CD4-positive, alpha-beta T cell treated with Interleukin-2 at 100 ng/mL for 4 hours (primary cell): ENCODE measurements at places on chromosomes 1 and 21.

GRCh38 chr1:189206617-189207016, 1271.0 kb downstream of the BRINP3 start:
- DNase-seq, result no peak

DNA sequence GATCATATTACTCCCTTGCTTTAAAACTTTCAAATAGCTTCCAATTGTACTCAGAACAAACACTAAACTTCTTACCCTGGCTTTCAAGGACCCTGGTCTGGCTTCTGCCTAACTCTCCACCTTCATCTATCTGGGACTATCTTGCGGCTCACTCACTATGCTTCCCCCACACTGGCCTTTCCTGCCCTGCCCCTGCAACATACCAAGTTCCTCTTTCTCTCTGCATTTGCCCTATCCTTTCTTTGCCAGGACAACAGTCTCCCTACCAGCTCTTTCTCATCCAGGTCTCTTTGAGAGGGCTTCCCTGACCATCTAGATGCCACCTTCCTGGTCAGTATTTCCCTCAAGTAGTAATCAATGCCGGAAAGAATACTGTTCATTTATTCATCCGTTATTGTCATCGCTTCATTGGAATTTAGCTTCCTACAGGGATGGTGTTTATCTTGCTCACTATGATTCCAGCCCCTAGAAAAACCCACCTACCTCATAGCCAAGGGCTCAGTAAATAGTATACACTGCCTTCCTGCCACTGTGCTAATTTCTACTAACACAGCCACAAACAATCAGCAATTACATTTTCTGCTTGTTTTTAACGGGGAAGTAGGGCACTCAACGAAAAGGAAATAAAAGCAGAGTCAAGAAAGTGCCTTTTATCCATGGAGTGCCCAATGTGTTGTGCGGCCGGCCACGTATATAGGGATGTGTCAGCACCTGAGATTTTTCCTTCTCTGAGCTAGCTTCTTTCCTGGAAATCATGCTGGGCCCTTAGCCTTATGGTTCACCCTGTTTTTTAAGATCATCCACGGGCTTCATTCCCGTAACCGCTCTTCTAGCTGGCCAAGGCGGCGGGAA, 521 bp upstream of the CDC7 start:
- DNase-seq, result no peak

GRCh38 chr1:32234792-32235191, 12.2 kb upstream of the FAM167B start:
- DNase-seq, result no peak

GRCh38 chr1:2194319-2194897, at the start of gene FAAP20:
FAAP20 (minus strand) TSS chr1:2194772; CDS start chr1:2194749, 23 bp downstream.
- DNase-seq, result peak; percentile 72

DNA sequence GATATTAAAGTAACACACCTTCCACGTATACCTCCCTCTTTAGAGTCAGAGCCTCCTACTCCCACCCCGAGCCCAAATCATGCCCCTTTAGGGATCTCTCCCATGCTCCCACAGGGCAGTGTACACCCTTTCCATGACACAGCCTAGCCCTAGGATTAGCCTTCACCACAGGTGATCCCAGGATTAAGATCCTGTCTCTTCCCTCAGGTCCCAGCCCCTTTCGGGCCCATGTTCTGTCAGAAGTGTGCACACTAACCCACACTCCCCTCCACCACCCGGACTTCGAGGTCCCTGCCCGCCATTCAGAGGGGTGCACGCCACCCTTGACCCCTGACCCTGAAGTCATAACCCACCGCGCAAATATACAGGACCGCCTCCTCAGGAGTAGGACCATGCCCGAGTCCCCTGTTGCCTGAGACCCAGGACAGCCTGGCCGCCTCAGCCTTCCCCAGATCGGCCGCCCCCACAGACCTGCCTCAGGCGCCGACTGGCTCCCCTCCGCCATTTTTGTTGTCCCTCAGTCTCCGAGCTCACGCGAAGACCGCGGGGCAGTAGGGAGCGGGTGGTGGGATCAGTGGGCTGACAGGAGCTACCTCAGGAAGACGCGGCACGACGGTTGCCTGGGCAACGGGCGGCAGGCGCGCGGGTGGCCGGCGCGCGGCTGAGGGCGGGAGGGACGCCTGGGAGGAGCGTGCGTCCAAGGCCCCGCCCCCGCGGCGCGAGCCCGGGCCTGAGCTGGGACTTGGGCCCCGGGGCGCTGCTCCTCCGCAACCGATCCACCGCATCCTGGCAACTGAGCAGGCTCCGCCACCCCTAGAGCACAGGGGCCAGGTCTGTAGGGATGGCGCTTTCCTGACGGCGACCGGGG, at the start of gene AGBL4:
Gene AGBL4 (minus strand): TSS at position 663 of the 868 bp plus-strand sequence.
- no peak for DNase-seq

DNA sequence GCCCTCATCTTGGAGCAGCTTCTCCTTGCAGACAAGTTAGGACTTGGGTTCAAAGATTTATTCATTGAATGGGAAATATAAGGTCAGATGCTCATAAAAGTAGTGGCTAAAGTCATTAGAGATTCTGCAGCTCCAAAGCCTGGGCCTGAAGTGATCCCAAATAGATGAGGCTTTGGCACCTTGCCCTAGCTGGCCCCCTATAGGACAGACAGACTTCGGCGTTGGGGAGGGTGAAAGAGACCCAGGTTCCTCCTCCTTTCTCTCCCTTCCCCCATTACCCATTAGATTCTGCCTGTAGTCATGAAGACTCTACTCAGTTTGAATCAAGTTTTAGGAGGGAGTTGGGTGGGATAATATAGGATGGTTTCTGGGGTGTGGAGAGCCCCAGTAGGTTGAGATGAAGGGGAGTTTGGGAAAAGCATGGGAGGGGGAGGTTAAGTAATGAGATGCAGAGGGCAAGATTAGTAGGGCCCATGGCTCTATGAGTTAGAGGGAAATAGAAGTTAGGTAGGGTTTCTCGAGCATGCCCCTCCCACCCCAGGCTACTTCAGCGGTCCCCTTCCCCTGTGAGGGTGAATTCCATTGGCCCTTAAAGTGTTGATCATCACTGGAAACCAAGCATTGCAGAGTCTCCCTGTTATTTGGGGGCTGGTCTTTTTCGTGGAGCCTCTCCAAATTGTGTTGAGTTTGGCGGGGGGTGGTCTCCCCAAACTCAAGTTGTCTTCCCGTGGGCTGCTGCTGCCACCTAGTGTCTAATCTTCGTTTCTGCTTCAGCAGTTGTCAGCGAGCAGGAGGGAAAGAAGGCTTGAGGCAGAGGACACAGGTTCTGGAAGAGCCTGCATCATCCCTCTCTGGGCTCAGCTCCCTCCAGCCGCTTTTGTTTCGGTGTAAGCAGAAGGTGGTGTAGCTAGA, 2.1 kb upstream of the AHDC1 start:
- DNase-seq, result peak; percentile 69

- no peak for DNase-seq
Measured at GRCh38 chr1:36455386-36455785, 5.1 kb upstream of the OSCP1 start.

GRCh38 chr1:212728606-212729005, 29.0 kb upstream of the BATF3 start:
- DNase-seq, result no peak
